ENCODE measurements at places on chromosomes 6 and 20.

DNA sequence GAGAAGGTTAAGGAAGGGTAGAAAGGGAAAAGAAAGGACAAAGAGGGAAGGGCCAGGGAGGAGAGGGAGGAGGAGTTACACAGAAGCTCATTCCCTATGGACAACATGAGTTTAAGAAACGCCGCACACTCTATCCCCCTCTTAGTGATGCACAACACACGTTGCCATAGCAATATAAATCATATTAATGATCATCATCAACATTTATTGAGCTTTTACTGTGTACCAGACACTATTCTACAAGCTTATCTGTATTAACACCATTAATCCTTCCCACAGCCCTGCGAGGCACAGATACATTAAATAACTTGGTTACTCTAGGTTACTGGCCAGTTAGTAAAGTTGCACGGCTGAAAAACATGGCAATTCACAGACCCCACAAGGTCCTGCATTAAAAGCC is 234.8 kb downstream of the PTPRT start:
- no peak for DNase-seq

GRCh38 chr20:57441510-57442154 is 50.4 kb downstream of the RBM38 start:
- DNase-seq: no peak

DNA sequence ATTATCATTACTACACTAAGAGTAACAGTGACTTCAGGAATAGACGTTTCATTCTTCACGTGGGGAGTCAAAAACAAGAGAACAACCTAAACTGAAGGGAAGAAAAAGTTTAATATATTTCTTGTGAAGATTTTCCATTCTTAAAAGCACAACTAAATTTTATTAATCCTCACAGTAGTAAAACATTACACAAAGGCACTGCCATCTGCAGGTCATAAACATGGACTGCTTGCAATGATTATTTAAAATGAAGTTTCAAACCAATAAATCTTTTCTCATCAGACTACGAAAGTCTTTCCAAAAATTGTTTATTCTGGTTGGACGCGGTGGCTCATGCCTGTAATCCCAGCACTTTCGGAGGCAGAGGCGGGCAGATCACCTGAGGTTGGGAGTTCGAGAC is 2.6 kb downstream of the NCOA5 start:
- no peak for DNase-seq

DNA sequence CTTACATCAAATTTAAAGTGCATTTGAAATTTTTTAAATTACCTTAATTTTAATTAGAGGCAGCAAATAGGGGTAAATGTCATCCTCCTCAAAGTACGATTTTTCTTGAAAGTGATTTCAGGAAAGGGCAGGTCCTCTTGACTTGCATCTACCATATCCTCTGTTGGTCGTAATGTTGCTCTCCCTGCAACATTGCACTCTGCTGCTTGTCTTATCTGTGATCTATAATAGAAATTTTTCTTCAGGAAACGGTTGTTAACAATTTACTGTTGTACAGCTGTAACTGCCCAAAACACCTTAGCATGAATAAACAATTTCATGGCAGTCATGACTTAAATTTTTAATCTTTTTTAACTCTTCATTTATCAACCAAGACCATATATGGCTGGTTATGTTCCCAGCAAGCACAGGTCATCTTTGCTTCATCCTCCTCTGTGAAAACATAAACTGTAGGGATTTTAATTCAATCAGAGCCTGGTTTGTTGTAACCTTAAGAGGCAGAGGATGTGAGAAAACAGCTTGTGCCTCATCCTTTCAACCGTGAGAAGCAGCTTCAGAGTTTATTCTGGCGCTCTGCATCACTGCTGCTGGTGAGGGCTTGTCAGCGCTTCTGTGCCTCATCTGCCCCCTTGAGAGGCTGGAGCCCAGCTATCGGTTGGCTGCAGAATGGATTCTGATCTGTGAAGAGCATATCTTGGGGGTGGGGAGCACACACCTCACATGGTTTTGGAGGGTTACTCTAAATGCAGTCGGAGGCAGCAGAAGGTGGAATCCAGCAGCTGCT is 56.0 kb downstream of the CTNNBL1 start:
- no peak for DNase-seq

DNA sequence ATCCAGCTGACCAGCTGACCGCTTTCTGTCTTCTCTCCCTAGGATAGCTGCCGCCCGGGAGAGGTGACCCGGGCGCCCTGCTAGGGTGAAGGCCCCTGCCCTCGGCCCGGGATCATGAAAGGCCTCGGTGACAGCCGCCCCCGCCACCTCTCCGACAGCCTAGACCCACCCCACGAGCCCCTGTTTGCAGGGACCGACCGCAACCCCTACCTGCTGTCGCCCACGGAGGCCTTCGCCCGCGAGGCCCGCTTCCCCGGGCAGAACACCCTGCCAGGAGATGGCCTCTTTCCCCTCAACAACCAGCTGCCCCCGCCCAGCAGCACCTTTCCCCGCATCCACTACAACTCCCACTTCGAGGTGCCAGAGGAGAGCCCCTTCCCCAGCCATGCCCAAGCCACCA is 109.7 kb upstream of the MYL9 start:
- no peak for DNase-seq

GRCh38 chr20:815914-816606 is 17.5 kb upstream of the FAM110A start:
- DNase-seq: peak; percentile 54

GRCh38 chr6:147057705-147058342 is 146.4 kb upstream of the STXBP5 start:
- no peak for DNase-seq

GRCh38 chr6:114611696-114612095 is 268.9 kb upstream of the HS3ST5 start:
- no peak for DNase-seq
